SJCRH30 (cell line): ENCODE measurements at places on chromosomes 12 and 14. TPM values are rescaled to one million over a fixed set of nuclear protein-coding genes. Genes with fewer than 3 reads are reported as not detected.
A peak's percentile ranks its signal among the peaks of the same experiment; 100 is the strongest.

The SERPINA10 gene
- total RNA-seq: 0.03 TPM in 1 of 2 replicates, not detected in the other

DNA sequence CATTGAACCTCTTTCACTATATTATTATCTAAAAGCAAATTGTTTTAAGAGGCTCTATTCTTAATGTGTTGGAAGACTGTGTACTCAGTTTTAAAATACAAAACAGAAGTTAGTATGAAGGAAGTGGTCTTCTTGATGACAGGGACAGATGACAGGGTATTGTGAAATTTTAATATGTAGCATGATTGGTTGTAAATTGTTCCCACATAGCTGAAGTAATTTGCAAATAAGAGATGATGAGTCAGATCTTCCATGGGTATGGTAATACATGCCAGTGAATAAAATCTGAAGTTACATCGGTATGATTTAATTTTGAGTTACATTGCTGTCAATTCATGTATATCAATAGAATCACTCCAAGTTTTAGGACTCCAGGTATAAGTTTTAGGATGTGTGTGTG is 454.8 kb downstream of the AEBP2 start:
- H3K4me3 ChIP-seq: no peak overlapping the region
- H3K27me3 ChIP-seq: no peaks in the 10 kb centered on the region
- DNase-seq: no peak
- H3K4me1 ChIP-seq: no peaks in the 10 kb centered on the region

GRCh38 chr12:27619308-27619707 is 76.9 kb upstream of the REP15 start:
- H3K4me3 ChIP-seq: no peak overlapping the region
- H3K27ac ChIP-seq: peak overlapping the region; percentile 45
- peaks cover 26% of the 10 kb centered on the region for H3K4me1 ChIP-seq
- no peaks in the 10 kb centered on the region for H3K27me3 ChIP-seq
- DNase-seq: peak; percentile 21

DNA sequence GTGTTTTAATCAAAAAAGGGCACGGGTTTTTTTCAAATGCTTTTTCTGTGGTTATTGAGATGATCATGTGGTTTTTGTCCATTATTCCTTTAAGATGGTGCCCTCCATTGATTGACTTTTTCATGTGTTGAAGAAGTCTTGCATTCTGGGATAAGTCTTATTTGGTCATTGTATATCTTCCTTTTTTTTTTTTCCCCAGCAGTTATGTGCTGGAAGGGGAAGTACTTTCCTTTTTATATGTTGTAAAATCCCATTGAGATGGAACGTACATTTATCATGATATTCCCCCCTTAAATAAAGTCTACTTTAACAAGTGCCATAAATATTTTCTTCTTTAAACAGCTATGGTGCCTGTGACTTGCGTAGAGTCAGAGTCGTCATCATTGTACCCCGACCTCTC is 24.8 kb upstream of the MUCL1 start:
- no peaks in the 10 kb centered on the region for H3K27me3 ChIP-seq
- no peak overlapping the region for H3K27ac ChIP-seq
- no peak for DNase-seq
- H3K4me3 ChIP-seq: no peak overlapping the region
- no peaks in the 10 kb centered on the region for H3K4me1 ChIP-seq

GRCh38 chr12:19234171-19234704 is 104.7 kb downstream of the PLEKHA5 start:
- no peaks in the 10 kb centered on the region for H3K27me3 ChIP-seq
- peak; percentile 56 for DNase-seq
- no peaks in the 10 kb centered on the region for H3K36me3 ChIP-seq

DNA sequence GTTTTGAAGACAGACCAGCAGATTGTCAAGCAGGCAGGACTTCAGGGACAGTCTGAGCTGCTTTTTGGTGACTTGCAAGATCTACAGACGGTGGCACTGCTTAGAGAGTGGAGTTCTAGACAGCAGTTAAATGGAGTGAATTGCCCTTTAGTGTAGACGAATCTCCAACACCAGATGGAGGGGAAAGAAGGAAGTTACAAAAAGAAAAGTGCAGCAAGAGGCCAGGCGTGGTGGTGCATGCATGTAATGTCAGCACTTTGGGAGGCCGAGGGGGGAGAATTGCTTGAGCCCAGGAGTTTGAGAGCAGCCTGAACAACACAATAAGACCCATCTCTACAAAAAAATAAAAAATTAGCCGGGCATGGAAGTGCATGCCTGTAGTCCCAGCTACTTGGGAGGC is 8.4 kb upstream of the HHIPL1 start:
- H3K27me3 ChIP-seq: 0 out of 2 replicates have a peak, but pooled peaks cover 8% of the 10 kb centered on the region
- H3K4me3 ChIP-seq: no peak overlapping the region
- H3K36me3 ChIP-seq: no peaks in the 10 kb centered on the region
- H3K27ac ChIP-seq: no peak overlapping the region
- H3K4me1 ChIP-seq: peaks cover 10% of the 10 kb centered on the region
